ENCODE measurements at places on chromosomes 1 and 21.

- DNase-seq, result no peak
These were observed 230.4 kb downstream of the SLC35F3 start for GRCh38 chr1:234134878-234135277.

GRCh38 chr1:160166166-160166868 lies 14.9 kb downstream of the ATP1A4 start:
- no peak for DNase-seq

GRCh38 chr1:47703981-47704596 lies 266.2 kb downstream of the FOXD2 start:
- no peak for DNase-seq

DNA sequence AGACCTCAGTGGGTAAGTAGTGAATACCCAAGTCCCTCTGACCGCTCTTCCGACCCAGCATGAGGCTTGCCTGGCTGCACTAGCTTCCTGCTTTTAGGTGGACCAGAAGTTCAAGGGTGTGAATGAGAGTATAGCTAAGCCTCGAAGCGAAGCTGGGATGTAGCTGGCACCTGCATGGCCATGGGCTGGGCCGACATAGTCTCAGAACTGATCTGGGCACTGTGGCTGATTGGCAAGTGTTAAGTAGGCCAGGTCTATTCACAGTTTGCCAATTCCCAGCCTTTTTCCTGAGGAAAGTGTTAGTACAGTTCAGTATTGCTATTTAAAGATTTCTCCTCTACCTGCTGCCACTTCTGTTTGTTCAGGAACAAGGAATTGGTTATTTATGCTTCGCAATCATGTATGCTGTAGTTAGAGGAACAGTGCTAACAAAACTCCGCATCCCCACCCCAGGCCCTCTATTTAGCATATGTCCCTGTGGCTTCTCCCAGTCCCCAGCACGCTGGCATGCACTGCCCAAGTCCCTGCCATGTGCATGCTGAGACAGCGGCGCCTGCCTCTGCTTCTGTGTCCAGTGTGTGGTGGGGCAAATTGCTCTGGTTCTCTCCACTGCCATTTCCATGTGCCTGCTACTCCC lies 16.3 kb downstream of the SPATA46 start:
- no peak for DNase-seq

GRCh38 chr1:114331936-114332335 lies 178.3 kb upstream of the SYT6 start:
- no peak for DNase-seq

GRCh38 chr1:148317288-148317985 lies 165.4 kb upstream of the NBPF11 start:
- DNase-seq, result no peak

GRCh38 chr21:42461881-42462877 lies 33.8 kb downstream of the RSPH1 start:
- no peak for DNase-seq

DNA sequence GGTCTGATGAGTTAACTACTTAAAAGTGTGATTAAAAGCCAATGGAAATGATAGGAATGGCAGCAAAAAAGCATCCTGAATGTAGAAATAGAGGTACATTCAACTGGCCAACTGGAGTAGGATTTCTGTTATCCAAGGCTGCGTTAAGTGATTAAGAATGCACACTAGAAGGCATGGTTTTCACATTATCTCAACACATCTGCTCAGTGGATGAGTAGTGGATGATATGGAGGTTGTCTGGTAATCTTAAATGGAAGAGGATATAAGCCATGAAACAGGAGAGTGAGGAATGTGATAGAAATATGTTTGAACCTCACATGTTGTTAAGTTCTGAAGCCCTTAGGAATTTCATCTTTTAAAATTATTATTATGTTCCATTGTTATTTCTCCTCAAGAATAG lies 839.9 kb downstream of the USP25 start:
- no peak for DNase-seq

- DNase-seq, result peak; percentile 27
These were observed 80.6 kb downstream of the NAV1 start for GRCh38 chr1:201619513-201619912.

Data from urothelium cell line (cell line).